Vagina (tissue), 2 donors: ENCODE measurements at places on chromosomes 16 and 17.

DNA sequence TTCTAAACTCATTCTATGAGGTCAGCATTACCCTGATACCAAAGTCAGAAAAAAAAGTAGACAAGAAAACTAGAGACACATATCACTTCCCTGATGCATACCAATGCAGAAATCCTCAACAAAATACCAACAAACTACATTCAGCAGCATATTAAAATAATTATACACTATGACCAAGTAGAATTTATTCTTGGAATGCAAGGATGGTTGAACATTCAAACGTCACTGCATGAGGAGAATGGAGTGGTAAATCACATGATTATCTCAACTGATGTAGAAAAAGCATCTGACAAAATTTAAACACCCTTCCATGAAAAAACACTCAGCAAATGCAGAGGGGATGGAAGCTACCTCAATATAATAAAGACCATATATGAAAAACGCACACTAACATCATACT lies 155.0 kb upstream of the KCNJ18 start:
- DNase-seq = no peak
- no peak overlapping the region for H3K4me3 ChIP-seq
- H3K27me3 ChIP-seq = no peaks in the 10 kb centered on the region
- H3K4me1 ChIP-seq = no peaks in the 10 kb centered on the region

DNA sequence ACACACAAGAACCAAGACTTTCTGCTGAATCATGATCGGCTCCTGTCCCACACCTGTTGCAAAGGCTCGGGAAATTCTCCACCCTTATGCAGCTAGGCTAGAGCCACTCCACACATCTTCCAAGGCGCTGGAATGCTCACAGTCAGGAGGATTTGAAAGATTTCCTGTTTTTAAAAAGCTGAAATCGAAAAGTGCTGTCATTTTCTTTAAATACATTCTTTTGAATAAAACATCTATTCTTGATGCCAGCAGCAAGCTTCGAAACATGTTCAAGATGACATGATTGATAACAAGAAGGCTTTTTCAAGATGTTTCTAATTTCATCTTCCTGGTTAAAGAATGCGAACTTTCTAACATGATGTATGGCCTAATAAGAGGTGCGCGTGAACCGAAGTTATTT lies 219.7 kb upstream of the CDH5 start:
- H3K4me3 ChIP-seq = no peak overlapping the region
- no peaks in the 10 kb centered on the region for H3K36me3 ChIP-seq
- no peaks in the 10 kb centered on the region for H3K27me3 ChIP-seq
- DNase-seq = no peak
- H3K4me1 ChIP-seq = peaks cover 18% of the 10 kb centered on the region

DNA sequence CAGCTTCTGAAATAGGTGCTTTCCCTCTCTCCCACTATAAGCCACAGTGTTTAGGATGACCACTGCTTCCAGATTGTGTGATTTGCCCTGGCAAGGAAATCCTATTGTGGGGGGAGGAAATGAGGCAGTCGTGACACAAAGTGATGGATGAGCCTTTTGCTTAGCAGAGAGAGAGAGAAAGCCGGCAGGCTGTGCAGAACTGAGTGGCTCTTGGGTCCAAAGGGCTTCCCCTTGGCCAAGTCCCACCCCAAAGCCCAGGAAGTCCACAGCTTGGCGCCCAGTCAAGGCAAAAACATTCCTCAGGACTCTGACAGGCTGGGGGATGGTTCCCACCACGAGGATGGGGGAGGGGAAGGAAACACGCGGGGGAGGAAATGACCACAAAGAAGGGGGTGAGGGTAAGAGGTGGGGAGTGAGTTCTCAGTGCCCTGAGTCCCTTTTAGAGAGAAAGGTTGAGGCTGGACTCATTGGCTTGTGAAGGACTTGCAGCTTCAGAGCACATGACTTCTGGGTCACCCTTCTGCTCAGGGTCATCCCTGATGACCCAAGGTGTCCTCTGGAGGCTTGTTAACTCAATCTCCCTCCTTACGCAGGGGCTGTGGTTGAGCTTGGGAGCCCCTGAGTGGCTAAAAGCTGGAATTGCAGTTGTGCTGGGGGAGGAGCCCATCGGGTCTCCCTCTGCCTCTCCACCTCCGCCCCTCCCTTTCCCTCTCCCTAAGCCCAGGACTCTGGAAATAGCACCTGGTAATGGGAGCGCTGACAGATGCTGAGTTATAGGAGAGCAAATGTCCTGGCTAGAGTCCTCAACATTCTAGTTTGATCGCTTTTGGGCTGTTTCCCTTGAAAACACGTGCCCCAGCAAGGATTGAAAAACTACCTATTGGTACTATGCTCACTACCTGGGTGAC lies 10.3 kb upstream of the MSL1 start:
- peaks cover 82% of the 10 kb centered on the region for H3K4me1 ChIP-seq
- no peak for DNase-seq
- peak overlapping the region; percentile 24 for H3K4me3 ChIP-seq
- no peaks in the 10 kb centered on the region for H3K27me3 ChIP-seq
- H3K27ac ChIP-seq = peak overlapping the region; percentile 98

- DNase-seq = no peak
- H3K36me3 ChIP-seq = no peaks in the 10 kb centered on the region
- no peaks in the 10 kb centered on the region for H3K27me3 ChIP-seq
- H3K27ac ChIP-seq = no peak overlapping the region
Observed at GRCh38 chr17:14019186-14019956, 49.9 kb upstream of the COX10 start.

GRCh38 chr17:57468932-57469775 lies 212.8 kb downstream of the MSI2 start:
- H3K4me3 ChIP-seq = no peak overlapping the region
- DNase-seq = no peak
- H3K4me1 ChIP-seq = peaks cover 13% of the 10 kb centered on the region
- no peaks in the 10 kb centered on the region for H3K27me3 ChIP-seq

DNA sequence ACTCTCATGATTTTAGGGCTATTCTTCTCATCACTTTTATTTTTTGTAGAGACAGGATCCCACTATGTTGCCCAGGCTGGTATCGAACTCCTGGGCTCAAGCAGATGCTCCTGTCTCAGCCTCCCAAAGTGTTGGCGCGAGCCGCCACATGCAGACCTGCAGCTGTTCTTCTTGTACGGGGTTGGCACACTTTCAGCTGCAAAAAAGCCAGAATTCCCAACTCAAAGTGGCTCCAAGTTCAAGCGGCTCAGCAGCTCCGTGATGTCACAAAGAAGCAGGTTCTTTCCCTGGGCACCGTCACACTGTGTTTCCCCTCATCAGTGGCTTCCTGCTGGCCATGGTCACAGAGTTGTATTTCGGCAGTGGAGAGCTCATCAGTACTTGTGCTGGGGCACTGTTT lies 6.7 kb upstream of the SBK1 start:
- no peak for DNase-seq
- no peaks in the 10 kb centered on the region for H3K36me3 ChIP-seq
- H3K27me3 ChIP-seq = no peaks in the 10 kb centered on the region

GRCh38 chr16:12199524-12199923 lies 223.0 kb downstream of the SNX29 start:
- no peak overlapping the region for H3K27ac ChIP-seq
- no peaks in the 10 kb centered on the region for H3K36me3 ChIP-seq
- no peak for DNase-seq
- no peaks in the 10 kb centered on the region for H3K4me1 ChIP-seq
- H3K4me3 ChIP-seq = no peak overlapping the region

DNA sequence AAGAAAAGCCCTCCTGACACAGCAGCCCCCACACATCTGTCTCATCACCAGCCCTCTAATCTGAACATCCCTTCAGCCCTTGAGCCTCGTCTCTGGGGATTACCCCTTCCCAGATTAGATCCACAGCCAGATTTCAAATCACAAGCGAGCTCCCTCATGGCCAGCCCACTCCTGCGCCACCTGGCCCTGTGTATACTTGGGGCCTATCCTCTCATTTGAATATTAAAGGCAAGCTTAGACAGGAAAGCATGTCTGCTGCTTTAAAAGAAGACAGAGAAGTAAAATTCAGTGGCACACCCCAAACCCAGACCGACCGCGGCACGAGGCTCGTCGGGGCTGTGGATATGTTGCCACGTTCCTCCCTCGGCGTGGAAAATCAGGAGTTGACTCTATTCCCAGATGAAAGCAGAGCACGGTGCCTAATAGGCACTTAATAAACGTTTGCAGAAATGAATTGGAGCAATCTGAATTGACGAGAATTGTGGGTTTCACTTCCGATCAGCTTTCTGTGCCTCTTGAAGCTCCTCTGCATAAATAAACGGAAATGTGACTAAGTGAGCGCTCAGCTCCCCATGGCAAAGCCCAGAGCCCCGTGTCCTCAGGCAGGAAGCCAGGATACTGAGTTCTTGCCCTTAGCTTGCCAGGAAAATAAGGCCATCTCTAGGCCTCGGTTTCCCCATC lies 108.0 kb downstream of the CCDC182 start:
- H3K4me3 ChIP-seq = no peak overlapping the region
- H3K27ac ChIP-seq = no peak overlapping the region
- H3K4me1 ChIP-seq = no peaks in the 10 kb centered on the region
- H3K36me3 ChIP-seq = no peaks in the 10 kb centered on the region
- DNase-seq = no peak

- no peak overlapping the region for H3K27ac ChIP-seq
- no peaks in the 10 kb centered on the region for H3K4me1 ChIP-seq
- H3K27me3 ChIP-seq = no peaks in the 10 kb centered on the region
Observed at GRCh38 chr17:61619493-61619892, 28.5 kb upstream of the NACA2 start.
